ENCODE measurements at places on chromosomes 2 and 18.
A peak's percentile ranks its signal among the peaks of the same experiment; 100 is the strongest.

DNA sequence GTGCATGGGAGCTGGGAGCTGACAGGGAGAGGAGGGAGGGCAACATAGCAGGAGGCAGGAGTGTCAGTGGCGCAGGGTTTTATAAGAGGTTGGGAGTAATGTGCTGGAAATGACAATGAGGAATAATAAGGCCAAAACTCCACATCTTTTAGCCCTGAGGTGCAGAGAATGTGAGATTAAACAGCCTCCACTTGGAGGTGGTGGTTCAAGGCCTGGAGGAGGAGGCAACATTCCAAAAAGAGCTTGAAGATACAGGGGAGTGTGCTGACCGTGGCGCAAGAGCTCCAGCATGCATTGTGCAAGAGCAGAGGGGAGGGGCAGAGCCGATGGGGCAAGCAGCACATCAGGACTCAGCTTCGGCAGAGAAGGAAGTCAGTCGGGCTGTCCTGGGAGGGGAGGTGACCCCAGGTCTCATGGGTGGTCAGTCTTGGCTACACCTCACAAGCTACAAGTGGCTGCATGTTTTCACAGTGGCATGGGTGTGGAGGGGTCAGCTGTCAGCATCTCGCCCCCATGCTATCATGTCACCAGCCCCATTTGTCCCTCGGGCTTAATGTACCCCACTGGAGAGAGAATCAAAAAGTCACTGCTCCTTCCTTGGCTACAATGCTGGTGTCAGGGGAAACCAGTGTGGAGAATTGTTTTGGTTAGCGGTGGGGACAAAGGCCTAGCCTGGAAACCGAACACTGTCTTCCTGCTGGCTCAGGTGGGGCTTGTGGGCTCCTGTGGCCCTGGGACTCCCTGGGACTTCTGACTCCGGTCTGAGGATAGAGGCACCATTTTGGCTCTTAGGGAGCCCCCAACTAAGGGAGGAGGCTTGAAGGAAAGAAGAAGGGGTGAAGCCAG, 208.0 kb downstream of the ZFP36L2 start:
- no peak for DNase-seq

DNA sequence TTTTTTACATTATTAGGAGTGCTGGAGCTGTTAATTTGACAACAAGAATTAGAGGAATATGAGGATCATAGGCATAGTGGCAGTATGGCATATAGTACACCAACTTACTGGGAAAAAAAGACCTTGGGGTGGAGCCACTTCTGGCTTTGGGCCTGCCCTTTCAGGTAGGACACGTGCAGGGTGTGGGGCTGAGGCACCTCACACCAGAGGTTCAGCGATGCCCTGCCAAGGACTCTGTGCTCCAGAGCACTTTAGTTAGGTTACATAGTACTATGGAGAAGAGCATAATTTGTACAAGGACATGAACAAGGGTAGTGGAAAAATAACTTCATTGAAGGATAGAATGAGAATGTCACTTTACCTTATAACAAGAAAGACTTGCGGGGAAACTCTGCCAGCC, 77.1 kb upstream of the CD302 start:
- no peak for DNase-seq

GRCh38 chr2:12669036-12669435, 47.7 kb upstream of the TRIB2 start:
- DNase-seq = no peak

GRCh38 chr18:11500153-11501122, 109.0 kb upstream of the SLC35G4 start:
- DNase-seq = no peak

GRCh38 chr2:191105082-191105481, 45.7 kb downstream of the STAT4 start:
- DNase-seq = no peak

GRCh38 chr18:26462355-26462754, 86.0 kb downstream of the KCTD1 start:
- no peak for DNase-seq

DNA sequence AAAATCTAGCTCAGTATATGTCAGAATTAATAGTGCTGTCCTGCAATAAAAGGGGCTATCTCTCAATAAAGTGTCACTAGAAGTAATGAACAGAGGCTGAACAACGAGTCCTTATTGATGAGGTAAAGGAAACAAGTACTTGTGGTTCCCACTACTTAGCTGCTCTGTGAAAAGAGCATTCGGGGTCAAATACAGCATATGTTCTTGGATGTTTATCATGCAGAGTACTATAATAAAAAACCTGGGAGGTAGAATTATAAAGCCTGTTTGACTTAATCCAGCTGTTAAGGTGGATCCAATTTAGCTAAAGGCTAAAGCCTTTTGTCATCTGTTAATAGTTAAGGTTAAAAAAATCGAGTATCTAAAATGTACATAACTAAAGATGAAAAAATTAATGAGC, 32.4 kb downstream of the SLC35F5 start:
- peak; percentile 82 for DNase-seq

GRCh38 chr2:18356676-18357075, 203.8 kb downstream of the RDH14 start:
- no peak for DNase-seq

DNA sequence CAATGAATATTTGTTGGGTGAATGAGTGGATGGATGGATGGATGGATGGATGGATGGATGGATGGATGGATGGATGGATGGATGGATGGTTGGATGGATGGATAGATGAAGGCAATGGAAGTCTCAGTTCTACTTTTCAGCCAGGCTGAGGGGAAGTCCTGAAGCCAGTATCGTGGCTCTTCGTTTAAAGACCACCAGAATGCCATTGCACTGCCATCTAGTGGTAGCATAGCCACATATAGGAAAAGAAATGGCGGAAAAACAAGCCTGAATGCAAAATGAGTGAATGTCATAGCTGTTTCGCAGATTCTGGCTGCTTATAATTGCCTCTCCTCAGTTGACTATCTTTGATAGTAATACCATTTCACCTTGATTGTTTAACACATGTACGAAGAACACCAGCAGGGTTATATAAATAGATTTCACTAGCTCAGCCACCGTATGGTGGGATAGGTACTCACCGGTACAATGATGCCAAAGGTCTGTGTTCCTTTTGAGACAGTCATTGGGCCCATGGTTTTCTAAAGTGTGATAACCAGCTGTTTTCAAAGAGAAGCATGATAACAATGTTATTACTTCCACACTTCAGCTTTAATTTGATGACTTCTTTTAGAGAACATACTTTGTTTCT, 62.3 kb upstream of the GREB1L start:
- DNase-seq = peak; percentile 69

- no peak for DNase-seq
Measured at GRCh38 chr2:195601361-195601760, 55.7 kb upstream of the SLC39A10 start.

- peak; percentile 17 for DNase-seq
Measured at GRCh38 chr2:30968660-30969397, 161.6 kb upstream of the CAPN13 start.

GRCh38 chr2:183031911-183032794, 6.1 kb downstream of the NCKAP1 start:
- DNase-seq = no peak

DNA sequence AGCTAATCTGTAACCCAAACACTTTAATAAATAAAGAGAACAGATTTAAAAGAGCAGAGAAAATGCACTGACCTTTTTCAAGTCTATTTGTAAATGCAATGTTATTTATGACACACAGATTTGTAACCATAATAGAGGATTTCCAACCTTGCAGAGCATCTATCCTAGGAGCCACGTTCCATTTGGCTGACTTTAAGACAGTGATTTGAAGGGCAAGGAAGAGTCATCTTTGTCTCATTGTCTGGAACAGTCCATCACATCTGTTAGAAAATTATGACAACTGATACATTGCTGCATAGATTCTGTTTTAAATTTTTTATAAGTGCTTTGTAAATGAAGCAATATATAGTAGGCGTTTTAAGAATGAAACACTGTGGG, 90.8 kb upstream of the L3MBTL4 start:
- DNase-seq = no peak

DNA sequence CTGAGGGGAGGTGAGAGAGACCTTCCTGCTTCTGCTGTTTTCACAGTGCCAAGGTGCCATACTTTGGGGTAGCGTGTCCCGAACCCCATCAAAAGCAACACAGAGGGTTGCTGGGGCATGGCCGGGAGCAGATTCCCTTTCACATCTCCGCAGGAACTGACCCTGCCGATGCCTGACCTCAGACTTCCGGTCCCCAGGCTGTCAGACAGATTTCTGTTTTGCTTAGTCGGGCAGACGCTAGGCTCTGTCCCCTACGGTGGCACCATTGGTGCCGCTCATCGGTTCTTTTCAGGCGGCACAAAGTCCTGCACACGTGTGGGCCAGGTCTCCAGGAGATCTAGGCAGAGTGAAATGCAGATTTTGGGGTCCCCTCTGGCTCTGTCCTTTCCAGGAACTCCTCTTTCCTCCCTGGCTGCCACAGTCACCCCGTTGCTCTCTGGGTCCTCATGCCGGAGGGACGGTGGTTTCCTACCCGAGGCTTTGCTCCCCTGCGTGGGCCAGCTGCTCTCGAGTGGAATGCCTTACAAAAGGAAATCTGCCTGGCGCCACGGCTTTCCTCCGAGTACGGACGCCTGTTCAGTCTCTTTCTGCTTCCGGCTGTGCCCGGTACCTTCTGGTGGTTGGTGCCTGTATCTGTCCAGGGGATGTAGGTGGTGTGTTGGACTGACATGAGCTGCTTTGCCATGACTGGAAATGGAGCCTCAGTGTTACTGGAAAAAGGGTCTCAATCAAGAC, 39.3 kb downstream of the RTP5 start:
- DNase-seq = no peak

DNA sequence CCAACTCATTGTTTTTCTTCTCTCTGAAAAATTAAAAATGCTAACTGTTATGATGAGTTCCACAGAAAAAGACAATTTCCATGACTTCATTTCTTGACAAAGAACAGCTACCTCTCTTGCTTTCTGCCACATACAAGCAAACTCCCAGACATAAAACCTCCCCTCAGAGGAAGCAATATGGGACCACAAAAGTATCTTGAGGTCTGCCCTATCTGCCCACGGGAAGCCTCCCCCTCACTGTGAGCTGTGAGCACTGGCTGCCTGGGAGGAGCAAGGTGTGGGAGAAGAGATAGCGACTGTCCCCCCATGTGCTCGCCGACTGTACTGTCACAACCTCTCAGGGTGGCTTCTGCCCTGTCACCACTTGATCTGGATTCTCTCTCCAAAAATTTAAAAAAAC, 69.7 kb upstream of the NRP2 start:
- DNase-seq = no peak

DNA sequence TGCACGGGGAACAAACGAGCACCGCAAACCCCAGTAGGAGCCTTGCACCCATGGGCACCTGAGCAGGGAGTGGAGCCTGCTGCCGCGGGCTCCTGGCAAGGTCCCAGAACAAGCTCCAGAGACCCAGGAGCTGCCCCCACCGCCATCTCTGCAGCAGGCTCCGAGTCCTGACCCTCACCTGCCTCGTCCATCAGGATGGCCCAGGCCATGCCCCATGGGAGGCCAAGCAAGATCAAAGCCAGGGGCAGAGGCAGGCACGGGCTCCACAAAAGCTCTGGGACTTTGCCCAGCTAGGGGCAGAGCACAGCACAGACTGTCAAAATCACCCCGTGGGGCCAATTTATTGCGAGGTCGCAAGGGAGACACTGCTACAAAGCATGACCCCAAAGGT, 43.6 kb downstream of the GPC1 start:
- DNase-seq = no peak

GRCh38 chr18:58511897-58512581, 116.9 kb downstream of the ALPK2 start:
- no peak for DNase-seq

DNA sequence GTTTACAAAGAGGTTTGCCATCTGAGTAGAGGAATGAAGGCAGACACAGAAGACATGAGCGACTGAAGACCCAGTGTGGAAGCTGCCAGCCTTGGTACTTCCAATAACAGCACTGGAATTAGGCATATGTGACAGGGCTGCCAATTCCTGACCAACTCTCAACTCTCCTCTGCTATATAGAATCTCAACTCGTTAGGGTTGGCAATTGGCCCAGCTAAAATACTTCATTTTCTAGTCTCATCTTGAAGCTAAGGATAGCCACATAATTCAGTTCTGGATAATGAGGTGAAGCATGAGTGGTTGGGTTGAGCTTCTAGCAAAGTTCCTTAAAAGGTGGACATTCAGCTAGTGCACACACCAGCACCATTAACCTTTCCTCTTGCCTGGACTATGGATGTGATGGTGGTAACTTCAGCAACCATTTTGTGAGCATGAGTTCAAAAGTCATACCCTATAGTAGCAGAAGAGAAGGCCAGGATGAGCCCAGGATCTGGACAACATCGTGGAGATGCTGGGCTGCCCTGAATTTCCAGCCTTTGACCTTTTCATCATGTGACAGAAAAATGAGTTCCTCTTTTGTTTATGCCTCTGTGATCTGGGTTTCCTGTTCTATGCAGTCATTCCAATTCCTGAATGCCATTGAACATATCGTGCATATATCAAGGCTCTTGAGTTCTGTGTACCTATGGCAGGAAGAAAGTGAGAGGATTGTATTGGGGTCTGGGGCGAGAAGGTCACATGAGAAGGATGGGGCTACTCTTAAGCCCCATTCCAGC, 68.1 kb upstream of the HAAO start:
- no peak for DNase-seq

DNA sequence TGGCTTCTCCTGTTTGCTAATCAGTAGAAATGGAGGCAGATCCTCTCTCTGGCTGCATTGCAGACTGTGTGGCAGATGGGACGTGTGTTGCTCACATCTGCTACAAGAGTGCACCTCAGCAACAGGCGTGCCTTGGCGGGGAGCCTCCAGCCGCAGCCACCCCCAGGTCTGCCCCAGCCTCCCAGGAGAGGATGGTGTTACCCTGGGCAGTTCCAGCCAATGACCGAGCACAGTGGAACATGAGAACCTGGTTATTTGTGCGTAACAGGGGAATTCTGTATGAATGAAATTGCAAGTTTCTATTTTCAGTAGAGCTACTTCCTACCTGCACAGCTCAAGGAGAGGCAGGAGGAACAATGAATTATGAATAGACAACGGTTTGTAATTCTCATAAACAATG, 130.6 kb upstream of the CBLN2 start:
- peak; percentile 83 for DNase-seq

DNA sequence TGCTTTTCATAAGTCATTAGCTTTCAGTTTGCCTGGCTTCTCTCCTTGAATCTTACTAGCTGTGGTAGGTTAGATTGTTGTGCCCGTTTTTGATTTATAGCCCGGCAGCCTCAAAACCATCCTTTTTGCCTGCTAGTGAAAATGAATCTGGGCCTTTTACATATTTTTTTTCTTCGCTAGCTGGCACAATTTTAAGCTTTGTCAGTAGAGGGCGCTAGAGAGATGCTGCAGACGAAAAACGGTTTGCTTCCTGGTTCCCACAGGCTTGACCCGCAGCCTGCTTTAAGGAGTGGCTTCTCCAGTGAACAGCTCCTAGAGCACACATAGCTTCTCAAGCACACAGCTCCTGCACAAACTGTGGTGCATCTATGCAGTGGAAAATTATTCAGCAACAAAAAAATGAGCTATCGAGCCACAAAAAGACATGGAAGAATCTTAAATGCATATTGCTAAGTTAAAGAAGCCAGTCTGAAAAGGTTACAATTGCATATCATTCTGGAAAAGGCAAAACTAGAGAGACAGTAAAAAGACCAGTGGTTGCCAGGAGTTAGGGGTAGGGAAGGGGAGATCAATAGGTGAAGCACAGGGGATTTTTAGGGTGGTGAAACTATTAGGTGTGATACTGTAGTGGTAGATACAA, 47.9 kb downstream of the E2F6 start:
- DNase-seq = no peak

GRCh38 chr18:36333414-36333813, 35.9 kb downstream of the FHOD3 start:
- DNase-seq = no peak

Data from NCI-H524 (cell line).